Stimulated activated CD4-positive, alpha-beta T cell treated with anti-CD3 and anti-CD28 coated beads, Interleukin-15, amount 100 ng/mL, for 1 hour (primary cell): ENCODE measurements at places on chromosomes 7 and 10.

GRCh38 chr7:6444516-6445269 lies 3.1 kb downstream of the DAGLB start:
- DNase-seq: no peak

DNA sequence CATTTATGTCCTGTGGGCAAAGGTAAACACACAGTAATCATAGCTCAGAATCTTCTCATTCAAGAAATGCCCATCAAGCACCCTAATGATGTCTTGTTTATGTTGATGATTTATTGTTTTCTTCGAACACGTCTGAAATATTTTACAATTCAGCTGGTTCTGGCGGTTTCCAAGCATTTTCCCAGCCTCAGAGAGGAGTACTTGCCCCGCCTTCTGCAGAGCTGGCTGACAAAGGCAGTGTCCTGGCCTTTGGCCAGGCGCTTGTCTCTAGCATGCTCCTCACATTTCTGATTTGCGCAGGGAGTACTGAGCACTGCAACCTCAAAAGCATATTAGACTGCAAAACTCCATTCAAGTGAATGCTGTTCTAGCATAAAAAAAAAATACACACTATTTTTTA lies 314.2 kb upstream of the GNAI1 start:
- no peak for DNase-seq

DNA sequence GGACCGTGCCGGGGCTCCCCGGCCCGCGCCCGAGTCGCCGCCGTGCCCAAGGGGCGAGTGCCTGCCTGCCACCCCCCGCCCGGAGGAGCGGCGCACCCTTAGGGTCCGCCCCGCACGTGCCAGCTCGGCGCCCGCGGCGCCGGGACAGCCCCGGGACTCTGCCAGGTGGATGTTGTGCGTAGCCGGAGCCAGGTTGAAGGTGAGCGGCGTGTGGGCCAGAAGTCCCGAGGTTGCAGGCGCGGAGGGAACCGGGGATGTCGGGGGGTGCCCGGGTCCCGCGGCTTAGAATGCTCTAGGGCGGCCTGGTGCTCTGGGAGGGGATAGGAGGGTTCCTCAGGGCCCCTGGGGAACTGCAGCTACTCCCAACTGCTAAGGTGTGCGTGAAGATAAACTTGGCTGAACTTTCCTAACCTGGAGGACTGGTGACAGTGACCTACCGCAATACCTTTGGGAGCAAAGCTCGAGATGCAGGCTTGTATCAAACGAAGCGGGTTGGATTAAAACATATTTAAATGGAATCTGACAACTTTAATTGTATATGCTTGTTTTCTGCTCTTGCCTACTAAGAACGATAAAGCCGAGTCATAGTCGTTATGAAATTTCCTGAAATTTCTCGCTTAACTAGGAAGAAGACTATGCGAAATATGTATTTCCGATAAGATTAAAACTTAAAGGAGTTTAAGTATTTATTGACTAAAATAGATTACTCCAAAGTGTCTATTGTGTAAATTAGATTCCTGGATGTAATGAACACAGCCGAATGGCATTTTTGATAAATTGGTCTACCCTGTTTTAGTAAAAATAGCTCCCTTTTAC lies at the start of gene CUX1:
Gene CUX1, plus strand, starts transcription at position 156 of the 816 bp plus-strand sequence. Its CDS starts 14 bp downstream, at position 170.
- no peak for DNase-seq

DNA sequence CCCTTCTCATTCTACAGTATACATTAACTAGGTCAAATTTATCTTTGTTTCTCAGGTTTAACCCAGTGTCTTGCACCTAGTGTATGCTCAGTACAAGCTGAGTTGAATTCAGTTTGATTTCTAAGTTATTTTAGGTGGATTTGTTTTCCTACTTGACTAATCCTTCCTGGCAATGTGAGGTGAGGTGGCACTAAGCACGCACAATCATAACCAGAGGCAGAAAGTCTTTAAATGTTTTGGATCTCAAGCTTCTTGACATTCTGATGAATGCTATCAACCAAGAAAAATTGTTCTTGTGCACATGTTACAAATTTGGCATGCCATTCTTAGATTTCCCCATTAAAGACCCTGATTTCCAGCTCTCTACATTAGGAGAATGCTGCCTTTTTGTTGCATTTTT lies 3.2 kb downstream of the BZW2 start:
- no peak for DNase-seq

DNA sequence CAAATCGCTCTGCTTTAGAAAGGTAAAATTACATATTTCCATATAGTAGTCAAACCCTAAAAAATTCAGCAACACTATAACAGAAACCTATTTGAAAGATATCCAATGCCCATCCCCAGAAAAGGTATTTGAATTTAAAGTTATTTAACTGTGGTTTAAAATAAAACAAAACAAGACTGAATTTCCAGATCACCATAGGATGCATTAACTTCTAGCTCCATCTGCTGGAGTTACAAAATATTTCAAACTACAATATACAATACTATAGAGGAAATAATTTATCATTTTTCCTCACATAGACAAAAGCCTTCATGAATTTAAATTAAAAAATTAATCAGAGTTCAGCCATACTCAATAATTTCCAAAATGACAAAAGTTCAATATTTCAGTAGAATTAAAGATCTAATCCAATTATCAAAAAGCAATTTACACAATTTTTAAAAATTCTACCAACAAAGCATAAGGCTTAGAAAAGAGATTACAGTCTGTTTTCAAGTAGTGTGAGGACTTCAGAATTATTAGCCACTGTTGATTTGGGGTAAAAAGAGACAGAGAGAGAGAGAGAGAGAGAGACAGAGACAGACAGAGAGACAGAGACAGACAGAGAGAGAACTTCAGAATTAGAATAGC lies 75.9 kb downstream of the LMBR1 start:
- no peak for DNase-seq

- peak; percentile 47 for DNase-seq
These were observed 1.8 kb downstream of the HNRNPF start for GRCh38 chr10:43407148-43407575.

DNA sequence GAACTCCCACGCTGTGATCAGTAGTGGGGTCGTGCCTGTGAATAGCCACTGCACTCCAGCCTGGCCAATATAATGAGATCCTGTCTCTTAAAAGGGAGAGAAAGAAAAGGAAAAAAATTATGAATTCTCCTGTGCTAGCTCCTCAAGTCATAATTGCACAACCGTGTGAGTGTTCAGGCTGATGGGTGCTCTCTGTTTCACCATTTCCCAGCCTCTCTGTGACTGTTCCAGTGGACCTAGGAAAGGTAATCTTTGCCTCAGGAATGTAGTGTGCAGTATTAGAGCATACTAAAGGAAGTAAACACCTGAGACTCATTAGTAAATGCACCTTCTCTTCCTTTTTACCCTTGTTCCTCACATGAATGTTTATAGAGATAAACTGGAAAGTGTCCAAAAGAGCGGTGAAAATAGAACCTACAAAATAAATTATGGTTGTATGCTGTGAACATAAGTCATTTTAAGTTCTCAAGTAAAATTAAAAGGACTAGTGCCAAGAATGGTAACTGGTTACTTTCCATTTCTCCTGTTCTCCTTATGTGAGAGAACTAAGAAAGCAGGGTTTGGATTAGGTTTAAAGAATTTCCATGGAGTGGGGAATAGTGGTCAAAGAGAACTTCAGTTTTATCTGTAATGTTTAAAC lies 42.7 kb downstream of the INPP5F start:
- no peak for DNase-seq

- no peak for DNase-seq
These were observed 36.5 kb downstream of the ATAD1 start for GRCh38 chr10:87781545-87781944.

- DNase-seq: no peak
These were observed 46.1 kb upstream of the RAB18 start for GRCh38 chr10:27457966-27458365.
